ENCODE measurements at places on chromosomes 6 and 20.

DNA sequence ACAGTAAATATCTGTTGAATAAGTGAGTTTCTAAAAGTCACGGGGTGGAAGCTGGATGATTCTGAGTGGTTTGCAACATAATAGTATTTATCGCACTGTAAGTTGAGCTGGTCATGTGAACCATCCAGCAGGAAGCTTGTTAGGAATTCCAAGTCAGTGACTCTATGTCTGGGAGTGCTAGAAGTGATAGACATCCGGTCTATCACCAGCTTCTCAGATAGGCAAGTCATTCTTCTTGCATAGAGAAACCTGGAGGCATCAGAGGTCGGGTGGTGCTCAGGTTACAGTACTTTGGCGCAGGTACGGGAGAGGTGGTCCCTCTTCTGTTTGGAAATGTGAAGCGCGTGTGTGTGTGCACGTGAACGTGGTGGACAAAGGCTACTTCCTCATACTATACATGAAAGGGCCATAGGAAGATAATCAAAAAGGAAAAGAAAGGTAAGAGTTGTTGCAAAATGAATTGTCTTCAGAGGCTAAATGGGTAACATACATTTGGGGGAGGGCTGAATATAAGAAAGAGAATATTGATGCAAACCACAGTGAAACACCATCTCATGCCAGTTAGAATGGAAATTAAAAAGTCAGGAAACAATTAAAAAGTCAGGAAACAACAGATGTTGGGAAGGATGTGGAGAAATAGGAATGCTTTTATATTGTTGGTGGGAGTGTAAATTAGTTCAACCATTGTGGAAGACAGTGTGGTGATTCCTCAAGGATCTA is 299.3 kb upstream of the ZFP64 start:
- DNase-seq: no peak

GRCh38 chr6:170443151-170443662 is 109.9 kb downstream of the PSMB1 start:
- DNase-seq: no peak

DNA sequence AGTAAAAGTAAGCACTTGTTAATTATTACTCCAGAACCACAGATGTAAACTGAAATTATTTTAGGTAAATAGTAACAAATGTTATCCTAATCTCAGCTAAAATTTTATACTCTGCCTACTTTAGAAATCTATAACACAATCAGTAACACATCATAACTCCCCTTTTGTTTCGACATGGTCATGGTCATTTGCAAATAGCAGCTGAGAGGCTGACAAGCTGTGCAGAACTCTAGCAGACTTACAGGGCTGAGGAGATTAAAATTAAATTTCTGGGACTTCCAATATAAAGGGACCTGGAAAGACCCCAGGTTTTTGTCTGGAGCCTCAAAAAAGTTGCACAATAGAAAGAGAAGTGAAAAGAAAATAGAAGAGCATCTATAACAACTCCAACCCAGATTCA is 88.8 kb downstream of the PRL start:
- DNase-seq: no peak

GRCh38 chr6:99520855-99521632 is 5.8 kb upstream of the USP45 start:
- peak; percentile 82 for DNase-seq

DNA sequence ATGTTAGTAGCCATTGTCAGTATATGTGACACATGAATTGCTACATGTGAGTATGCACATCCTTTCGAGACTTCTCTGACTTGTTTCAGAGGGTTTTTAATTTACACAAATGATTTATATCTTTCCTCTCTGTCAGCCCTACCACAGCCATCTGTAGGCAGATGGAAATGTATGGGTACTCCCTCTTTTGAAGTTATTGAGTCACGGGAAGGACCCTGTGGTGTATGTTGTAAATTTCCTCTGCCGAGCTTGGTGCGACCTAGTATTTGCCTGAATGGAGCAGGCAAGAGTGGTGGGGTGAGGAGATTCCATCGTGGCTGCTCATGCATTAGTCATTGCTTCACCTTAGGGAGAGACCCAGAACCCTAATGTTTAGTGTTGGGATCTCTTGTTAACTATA is 171.9 kb downstream of the JARID2 start:
- no peak for DNase-seq

- no peak for DNase-seq
Observed at GRCh38 chr6:45997875-45998506, 17.7 kb downstream of the CLIC5 start.

DNA sequence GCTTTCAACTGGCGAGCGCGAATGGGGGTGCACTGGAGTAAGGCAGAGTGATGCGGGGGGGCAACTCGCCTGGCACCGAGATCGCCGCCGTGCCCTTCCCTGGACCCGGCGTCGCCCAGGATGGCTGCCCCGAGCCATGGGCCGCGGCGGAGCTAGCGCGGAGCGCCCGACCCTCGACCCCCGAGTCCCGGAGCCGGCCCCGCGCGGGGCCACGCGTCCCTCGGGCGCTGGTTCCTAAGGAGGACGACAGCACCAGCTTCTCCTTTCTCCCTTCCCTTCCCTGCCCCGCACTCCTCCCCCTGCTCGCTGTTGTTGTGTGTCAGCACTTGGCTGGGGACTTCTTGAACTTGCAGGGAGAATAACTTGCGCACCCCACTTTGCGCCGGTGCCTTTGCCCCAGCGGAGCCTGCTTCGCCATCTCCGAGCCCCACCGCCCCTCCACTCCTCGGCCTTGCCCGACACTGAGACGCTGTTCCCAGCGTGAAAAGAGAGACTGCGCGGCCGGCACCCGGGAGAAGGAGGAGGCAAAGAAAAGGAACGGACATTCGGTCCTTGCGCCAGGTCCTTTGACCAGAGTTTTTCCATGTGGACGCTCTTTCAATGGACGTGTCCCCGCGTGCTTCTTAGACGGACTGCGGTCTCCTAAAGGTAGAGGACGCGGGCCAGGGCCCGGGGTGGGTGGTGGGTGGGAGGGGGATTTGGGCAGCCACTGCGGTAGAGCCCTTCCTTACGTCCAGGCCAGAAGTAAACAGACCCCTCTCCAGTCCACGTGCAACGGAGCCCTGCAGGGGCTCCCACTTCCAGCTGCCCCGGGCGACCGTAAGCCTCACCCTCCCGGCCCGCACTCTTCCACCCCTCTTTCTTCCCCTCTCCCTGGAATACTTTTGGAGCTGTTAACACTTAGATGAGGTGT is 998 bp downstream of the BMP2 start:
- peak; percentile 43 for DNase-seq

DNA sequence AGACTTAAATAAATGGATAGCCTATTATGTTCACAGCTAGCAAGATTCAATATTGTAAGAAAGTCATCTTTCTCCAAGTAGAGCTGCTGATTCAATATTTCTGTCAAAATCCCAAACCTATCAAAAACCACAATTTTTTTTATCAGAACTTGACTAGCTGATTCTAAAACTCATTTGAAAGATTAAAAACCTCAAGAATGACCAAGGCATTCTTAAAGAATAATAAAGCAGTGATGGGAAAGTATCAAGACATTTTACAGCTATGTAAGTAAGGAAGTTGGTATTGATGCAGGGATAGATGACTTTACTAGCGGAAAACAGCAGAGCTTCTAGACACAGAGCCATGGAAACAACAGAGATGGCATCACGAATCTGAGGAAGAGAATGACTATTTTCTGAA is 64.7 kb downstream of the SAMD3 start:
- no peak for DNase-seq

DNA sequence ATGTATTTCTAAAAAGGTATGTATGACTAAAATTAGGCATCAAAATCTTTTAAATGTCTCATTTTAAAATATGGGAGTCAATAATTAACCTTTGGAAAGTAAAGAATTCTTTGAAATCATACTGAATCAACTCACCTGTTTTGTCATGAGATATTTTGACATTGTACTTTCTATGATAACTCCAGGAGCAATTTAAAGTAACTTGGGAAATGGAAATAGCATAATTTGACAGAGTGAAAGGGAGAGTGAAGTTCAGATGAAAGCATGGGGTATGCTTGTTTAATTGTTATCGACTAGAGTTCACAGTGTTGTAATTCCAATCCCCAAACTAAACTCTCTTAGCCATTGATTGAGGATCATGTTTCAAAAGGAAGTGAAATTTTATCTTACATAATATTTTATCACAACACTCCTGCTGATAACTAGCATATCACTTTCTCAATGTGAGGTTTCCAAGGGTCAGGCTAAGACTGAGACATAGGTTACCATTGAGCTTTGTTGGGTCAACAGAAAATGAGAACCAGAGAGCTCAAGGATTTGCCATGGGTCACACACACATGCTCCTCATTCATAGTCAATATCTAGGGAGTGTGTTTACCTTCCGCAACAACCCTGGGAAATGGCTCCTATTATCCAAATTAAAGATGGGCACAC is 2.3 kb downstream of the GSTA1 start:
- DNase-seq: no peak

DNA sequence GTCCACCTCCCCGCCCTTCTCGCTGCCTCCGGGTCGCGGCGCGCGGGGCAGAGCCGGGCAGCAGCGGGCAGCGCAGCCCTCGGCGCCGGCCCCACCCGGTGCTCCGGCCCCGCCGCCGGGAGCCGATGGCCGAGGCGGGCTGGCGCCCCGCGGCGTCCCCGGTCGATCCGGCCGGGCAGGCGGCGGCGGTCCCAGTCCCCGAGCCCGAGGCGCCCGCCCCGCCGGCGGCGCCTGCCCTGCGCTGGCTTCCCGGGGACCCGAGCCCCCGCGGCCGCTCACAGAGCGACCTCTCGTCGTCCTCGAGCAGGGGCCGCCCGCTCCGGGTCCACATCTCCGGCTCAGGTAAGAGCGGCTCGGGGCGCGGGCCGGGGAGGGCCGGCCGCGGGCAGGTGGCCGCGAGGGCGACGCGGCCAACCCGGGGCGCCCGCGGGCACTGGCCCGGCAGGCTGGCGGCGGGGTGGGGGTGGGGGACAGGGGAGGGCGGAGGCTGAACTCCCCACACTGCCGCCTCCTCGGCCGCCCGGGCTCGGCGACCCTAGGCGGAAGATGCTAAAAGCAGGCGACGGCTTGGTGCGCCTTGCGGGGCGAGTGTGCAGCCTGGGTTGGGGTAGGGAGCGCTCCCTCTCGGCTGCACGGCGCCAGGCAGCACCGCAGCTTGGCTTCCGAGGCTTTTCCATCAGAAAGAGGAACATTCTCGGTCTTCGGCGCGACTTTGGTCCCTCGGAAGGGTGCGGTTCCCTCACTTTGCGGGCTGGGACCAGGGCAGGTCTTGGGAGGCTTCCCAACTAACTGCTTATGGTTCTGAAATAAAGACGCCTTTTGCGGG is 25.6 kb upstream of the FUCA2 start:
- peak; percentile 56 for DNase-seq

- DNase-seq: no peak
Observed at GRCh38 chr6:44668976-44669934, 281.7 kb downstream of the CDC5L start.
